NCI-H187 (cell line): ENCODE measurements at places on chromosomes 6 and 20.
A peak's percentile ranks its signal among the peaks of the same experiment; 100 is the strongest.

DNA sequence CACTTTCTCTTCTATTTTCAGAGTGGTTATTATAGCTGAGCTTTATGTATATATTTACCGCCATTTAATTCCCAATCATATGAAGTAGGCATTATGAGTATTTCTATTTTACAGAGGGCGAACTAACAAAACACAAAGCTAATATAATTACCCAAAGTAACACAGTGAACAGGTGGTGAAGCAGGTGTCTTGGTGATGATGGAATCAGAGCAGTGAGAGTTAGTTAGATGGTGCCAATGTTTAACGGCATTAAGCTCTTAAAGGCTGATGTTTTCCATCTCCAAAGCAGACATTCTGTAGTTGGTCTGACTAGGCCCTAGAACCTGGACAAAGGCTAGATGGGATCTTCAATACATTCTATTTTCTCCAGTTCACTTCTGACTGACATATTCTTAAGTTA, 551.1 kb upstream of the SYNCRIP start:
- DNase-seq: no peak

DNA sequence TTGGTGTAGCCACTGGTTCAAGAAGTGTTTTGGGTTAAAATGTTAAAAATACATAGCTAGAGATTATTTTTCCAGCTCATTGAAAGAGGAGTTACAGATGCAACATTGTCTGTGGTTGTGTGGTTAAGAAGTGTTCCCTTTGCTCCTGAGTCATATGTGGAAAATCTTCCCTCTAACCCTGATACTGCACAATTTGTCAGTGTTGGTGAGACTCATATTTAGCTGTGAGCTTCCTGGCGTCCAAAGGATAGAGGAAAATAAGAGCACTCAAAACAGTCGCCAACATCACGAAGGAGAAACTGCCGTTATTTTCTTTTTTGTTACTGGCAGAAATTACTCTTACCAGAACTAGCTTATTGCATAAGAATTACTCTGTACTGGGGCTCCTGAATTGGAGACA, 250.4 kb downstream of the CDH4 start:
- no peak for DNase-seq

GRCh38 chr20:63830841-63831588, at the start of gene ZBTB46:
TSS of gene ZBTB46 (minus strand) at chr20:63831264. CDS start at chr20:63790757, 40,507 bp downstream.
- peak; percentile 18 for DNase-seq

DNA sequence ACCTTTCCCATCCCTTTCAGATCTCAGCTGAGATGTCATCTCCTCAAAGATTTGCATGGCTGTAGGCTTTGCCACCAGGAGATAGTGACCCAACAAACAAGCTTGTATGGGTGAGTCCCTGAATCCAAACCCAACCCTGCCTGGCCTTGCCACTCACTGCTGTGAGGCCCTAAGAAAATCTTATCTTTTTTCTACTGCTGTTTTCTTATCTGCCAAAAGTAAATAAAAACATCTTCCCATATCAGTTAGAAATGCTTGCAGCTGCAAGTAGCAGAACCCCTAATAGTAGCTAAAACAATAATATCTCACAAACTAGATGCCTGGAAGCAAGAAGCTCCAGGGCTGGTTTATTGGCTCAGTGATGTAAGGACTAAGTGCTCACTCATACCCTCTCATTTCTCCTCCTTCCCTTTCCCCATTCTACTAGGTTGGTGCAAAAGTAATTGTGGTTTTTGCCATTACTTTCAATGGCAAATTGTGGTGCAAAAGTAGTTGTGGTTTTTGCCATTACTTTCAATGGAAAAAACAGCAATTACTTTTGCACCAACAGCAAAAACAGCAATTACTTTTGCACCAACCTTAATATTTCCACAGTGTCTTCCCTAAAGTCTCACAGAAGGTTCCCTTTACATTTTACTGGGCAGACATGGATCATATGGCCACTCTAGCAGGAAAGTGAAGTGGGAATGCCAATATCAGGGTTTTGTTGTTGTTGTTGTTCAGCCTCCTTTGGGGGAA, 56.7 kb upstream of the PSMF1 start:
- no peak for DNase-seq

DNA sequence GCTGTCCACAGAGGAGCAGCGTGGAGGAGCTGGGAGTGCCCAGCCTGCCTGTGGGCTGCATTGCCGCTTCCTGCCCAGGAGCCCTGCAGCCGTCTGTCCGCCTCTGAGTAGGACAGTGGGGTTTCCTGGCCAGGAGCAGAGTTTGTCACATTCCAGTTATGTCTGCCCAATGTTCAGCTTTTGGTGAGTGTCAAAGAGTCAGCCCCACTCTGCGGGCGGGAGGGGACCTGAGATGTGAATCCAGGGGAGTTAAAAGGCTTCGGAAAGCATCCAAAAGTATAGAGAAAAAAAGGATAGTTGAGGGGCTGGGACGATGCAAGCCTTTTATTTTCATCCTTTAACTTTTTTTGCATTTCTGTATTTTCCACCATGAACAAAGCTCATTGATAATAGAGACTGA, 7.2 kb upstream of the GATA5 start:
- no peak for DNase-seq

GRCh38 chr20:63750807-63751470, 11.4 kb downstream of the SLC2A4RG start:
- no peak for DNase-seq

DNA sequence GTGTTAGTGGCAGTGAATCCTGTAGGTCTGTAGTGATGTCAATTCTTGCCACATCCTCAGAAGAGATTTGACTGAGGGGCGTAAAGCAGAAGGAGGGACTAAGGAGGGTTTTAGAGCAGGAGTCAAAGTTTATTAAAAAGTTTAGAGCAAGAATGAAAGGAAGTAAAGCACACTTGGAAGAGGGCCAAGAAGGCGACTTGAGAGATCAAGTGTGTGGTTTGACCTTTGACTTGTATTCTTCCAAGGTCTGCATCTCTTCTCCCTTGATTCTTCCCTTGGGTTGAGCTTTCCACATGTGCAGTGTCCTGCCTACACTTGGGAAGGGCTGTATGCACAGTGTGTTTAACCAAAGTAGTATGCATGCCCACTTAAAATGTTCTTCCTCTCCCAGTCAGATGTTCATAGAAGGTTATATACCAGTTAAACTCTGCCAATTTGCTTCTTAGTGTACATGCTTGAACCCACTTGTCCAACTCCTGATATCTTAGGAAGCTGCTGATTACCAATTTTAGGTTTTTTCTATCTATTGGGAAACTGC, 627.6 kb downstream of the MMUT start:
- no peak for DNase-seq

- DNase-seq: no peak
These were observed 50.7 kb upstream of the TNFRSF21 start for GRCh38 chr6:47360388-47360787.

DNA sequence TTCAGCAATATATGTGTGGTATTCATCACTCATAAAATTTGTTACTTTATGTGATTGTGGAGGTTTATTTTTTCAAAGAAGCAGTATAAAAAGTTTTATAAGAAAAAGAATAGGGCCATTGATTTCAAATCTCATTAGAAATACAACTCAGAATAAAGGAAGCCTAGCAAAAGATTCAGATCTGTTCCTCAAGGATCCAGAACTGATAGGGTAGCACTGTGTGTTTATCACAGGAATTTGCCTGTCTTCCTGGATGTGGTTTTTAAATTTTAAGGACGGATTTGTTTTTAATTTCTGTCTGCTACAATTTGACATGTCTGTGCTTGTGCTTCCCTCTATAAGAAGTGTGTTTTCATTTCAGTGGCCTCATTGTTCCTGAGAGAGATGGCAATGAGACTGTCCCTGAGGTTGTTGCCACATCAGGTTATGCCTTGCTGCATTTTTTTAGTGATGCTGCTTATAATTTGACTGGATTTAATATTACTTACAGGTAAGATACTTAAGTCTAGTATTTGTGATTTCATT, 74.6 kb downstream of the ATRN start:
- DNase-seq: no peak

DNA sequence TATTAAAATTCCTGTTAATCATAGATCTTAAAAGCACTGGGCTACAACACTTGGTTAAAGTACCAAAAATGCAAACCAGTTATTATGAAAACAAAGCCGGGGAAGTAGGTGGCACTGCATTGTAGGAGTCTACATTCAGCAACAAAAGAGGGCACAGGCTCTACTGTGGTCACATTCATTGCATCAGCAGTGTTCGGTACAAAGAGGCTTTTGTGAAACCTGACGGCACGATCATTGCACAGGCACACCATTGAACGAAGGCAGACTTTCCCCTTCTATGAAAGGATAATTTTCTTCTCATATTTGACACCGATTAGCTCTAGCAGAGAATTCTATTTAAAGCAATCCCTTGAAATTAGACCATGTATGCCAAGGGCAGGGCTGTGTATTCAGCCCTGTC, 44.6 kb upstream of the AGPAT4 start:
- DNase-seq: no peak

- DNase-seq: peak; percentile 8
These were observed 11.5 kb upstream of the ZNF133 start for GRCh38 chr20:18276821-18277220.

DNA sequence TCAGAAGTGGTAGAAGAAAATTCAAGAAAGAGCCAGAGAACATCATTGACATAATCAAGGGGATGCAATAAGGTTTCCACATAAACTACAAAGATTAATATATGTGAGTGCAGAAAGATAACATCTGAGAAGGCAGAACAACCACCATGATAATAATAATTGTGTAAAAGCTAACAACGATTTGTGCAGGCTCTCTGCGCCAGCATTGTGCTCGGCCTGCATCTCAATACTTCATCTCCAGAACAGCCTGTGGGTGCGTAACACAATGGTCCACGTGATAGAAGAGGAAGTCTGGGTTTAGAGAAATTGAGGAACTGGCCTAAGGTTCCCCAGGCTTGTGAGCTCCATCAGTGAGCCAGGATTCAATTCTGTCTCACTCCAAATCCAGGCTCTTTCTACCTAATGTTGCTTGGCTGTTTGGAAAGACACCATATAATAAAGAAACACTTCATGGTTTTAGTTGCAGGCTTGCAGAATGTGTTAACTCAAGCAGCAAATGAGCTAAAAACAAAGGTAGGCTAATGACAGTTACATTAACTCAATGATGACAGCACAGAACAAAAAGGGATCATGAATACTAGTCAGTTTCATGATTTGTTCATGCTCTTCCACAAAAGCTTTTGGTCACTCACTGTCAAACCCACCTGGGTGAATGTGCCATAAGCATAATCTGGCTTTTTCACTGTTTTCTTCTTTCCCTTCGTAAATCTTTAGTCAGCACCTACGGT, 71.2 kb downstream of the LY86 start:
- no peak for DNase-seq

GRCh38 chr6:129966125-129966524, 52.3 kb upstream of the L3MBTL3 start:
- DNase-seq: no peak

DNA sequence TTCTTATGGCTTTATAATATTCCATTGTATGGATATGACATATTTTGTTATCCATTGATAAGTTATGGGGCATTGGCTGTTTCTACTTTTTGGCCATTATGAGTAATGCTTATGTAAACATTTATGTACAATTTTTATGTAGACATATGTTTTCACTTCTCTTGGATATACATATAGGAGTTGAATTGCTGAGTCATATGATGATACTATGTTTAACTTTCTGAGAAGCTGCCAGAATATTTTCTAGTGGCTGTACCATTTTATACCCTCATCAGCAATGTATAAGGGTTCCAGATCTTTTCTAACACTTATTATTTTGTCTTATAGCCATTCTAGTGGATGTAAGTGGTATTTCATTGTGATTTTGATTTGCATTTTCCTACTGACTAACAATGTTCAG, 23.1 kb downstream of the OTOR start:
- DNase-seq: no peak

DNA sequence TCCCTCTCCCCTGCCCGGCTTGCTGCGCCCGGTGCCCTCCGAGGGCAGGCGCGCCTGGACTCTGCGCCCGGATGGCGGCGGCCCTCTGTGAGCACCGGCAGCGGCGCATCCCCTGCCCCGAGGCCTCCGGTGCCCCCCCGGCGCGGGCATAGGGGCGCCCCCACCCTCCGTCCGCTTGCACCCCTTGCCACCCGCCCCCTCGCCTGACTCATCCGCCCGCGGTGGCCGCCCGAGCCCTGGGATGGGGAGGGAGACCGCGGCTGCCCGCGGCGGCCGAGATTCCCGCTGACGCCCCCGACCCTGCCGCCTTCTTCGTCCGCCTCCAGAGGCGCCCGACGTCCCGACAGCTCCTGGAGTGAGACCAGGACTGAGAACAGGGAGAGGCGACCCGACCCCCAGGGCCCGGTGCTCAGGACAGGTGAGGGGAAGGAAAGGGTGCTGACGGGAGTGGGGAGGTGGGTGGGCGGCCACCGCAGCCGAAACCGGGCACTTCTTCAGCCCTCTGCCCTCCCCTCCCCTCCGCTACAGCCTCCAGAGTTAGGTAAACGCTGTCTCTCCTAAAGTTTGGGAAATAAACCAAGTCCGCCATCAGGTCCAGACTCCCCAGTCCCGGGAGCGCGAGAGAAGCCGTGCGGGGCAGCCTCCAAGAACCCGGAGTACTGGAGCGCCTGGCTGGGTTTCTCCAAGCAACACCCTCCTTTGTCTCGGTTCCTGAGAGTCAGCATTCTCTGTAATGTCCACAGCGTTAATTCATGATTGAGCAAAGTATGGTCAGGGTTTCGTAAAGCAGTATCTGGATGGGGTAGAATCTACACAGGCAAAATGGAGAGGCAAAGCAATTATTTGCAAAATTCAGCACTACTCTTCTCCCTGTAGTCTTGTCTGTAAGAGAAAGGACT, 539 bp downstream of the TMEM200A start:
- no peak for DNase-seq
